ENCODE measurements at places on chromosomes 2 and 18.

- no peak for DNase-seq
Measured at GRCh38 chr2:6308986-6309385, 556.7 kb downstream of the CMPK2 start.

- no peak for DNase-seq
Measured at GRCh38 chr2:78061301-78061700, 539.1 kb upstream of the LRRTM4 start.

DNA sequence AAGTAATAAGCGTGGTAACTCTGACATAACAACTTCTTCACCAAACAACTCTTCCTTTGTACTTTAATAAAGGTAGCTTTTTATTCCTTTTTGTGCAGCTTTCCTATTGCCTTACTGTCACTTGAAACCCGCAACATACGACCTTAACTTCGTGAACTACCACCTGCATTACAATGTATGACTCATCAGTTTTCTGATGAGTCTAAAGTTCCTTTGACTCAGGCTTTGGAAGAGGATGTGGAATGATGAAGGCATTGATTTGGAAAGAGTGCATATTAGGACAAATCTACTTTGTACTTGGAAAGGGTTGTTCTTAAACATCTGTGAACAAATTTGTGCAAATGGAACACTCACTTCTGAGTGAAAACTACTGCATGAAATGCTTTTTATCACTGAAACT, 1012.1 kb downstream of the TMEM182 start:
- DNase-seq, result no peak

GRCh38 chr2:177883177-177883576, 189.4 kb downstream of the PDE11A start:
- DNase-seq, result no peak

- no peak for DNase-seq
Measured at GRCh38 chr2:45984366-45984765, 312.8 kb upstream of the EPAS1 start.
